ENCODE measurements at places on chromosomes 11 and 22. TPM values are rescaled to one million over a fixed set of nuclear protein-coding genes. Genes with fewer than 3 reads are reported as not detected.
A peak's percentile ranks its signal among the peaks of the same experiment; 100 is the strongest.

Gene MYEOV
- not detected for total RNA-seq

Gene APOBEC3B
- total RNA-seq: 3.4 TPM

Gene NXPE1
- total RNA-seq: not detected

Gene C11orf65
- 1.4 TPM for total RNA-seq

Gene BATF2
- 0.08 TPM for total RNA-seq

- no peak for DNase-seq
Measured at GRCh38 chr11:128238521-128239265, 348.7 kb downstream of the ETS1 start.

GRCh38 chr11:19730373-19730772 lies 17.7 kb downstream of the NAV2 start:
- no peak for DNase-seq

DNA sequence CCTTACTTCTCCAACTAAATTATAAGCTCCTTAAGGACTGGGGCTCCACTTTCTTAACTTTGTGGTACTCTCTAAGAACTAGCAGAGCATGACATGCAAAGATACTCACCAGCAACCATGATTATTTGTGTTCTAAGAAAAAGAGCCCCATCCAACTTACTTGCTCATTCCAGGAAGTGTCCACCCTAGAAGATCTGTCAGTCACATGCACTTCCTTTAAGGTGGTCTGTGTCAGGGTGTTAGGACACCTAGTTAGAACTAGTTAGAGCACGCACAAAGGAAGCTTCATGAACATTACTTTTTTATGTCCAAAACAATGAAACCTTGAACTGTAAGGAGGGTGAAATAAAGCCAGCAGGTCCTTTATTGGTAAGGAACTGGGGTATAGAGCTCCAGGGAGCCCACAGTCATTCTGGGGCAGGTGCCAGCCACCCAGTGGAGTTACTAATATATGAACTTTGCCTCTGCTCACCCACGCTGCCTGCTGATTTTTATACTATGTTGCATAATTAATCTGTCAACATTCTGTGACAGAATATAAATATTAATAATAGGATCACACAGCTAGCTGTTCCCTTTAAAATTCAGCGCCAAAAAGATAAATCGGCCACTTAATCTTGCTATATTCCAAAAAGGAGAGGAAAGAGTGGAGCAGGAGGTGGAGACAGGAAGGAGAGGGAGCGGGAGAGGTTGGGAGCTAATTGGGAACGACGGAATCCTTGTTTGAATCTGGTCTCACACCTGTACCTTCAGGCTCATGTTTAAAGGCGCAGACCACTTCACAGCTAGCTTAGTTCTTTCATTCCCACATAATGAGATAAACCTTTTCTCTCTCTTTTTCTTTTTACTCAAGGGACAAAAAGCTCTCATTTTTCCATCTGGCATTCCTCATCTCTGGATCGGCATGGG lies 755.0 kb downstream of the OPCML start:
- DNase-seq: no peak

DNA sequence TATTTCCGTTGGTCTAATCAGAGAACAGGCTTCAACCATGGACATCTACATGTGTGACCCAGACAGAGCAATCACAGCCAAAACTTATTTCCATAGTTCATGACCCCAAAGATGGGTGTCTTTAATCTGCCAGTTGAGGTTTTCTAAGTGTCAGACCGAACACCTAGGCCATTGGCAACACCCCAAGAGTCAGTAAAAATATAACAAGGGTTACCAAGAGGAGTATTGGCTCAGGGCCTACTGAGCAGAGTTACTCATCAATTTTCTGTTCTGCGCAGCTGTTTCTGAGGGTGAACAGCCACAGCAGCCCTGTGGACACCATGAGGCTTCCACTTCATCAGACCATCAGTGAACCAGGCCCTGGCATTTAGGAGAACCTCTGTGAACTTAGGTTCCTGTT lies 18.8 kb downstream of the GUCD1 start:
- no peak for DNase-seq

DNA sequence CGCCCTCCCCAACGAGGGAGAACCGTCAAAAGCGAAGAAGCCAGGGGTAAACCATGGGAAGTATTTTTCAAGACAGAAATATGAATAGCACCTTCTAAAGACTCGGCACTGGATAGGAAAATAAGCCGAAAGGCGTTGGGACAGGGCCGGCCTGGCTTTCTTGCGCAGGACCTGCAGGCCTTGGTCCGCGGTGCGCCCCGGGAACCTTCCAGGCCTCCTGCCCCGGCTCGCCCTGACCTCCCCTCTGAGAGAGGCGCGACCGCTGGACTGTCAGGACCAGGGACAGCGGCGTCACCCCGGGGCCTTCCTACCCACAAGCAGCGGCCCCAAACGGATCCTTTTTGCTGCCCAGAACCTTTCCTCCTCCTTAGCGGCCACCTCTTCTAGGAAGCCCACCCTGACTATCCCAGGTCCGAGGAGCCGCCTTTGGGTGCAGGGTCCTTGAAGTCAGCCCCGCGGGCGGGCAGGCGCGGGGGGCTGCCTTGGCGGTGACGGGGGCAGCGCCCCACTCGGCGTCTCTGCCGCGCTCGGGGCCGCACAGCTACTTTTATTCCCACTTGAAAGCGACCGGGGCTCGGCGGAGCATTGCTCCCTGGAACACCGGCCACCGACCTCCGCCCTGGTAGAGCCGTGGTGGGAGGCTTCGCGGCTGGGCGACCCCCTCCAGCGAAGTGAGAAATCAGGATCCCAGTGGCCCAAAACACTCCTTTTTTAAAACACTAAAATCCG lies 650 bp upstream of the MAPK11 start:
- DNase-seq: peak; percentile 67

GRCh38 chr11:84747871-84748270 lies 879.3 kb downstream of the DLG2 start:
- DNase-seq: no peak

DNA sequence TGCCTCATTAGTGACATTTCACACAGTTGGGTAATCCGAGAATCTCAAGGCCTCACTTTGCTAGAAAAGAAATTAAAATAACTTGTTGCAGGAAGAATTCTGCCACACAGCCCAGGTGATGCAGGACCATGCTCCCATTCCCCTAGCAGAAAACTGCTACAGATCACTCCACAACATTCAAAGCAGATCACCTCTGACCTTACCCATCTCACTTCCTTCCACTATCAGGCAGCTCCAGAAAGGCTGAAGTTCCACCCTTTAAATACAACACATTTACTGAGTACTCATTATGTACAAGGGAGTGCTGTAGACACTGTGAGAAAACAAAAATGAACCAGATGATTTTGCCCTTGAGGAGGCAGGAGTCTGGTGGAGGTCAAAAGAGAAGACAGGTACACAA lies 231.0 kb downstream of the TTC28 start:
- no peak for DNase-seq

GRCh38 chr11:34601085-34601444 lies 19.8 kb upstream of the EHF start:
- no peak for DNase-seq

DNA sequence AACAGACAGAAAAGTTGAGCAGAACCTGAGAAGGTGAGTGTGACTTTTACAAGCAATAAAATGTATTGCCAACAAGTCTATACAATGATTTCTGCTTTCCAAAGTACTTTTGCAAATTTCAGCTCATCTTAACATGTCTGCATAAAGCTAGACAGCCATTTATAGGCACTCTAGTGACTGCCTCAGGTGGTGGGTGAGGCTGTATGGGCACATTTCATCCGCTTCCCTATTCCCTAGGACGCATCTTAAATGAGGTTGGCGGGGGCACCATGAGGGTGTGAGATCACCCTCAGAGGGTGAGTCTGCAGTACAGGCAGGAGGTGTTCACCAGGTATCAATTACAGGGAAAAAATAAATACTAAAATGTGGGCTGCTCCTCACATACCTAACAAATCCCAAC lies 110.1 kb downstream of the ETS1 start:
- DNase-seq: no peak

DNA sequence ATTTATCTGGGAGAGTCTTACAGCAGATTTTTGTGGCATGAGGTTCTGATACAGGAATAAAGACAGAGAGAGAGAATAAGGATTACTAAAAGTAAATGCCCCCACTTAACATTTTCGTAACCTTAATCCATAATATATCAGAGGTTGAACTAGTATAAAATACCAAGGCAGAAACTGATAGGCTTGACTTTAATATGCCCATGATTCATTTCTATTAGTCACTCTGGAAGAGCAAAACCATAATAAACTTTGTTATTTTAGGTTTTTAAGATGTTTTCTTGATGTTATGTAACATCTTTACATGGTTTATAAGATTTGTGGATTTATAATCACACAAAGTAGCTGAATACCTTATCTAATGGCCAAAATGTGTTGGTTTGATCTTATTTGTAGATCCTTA lies 19.1 kb downstream of the GUCY1A2 start:
- no peak for DNase-seq

DNA sequence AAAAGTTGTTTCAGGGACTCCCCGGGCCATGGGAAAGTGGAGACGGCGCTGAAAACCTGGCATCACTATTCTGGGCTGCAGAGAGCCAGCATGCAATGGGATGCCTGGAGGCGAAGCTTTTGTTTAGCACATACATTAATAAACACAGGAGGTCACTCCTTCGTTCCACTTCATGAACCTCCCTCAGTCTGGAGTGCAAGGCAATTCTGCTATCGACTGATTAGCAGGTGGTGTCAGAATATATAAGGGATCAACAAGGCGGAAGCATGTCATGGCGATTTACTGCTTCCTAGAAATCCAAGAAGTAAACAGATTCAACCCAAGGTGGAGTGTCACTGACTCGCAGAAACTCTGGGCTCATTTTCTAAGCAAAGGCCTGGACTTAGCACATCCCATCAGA lies 45.4 kb upstream of the MN1 start:
- DNase-seq: no peak

- no peak for DNase-seq
Measured at GRCh38 chr11:61682093-61682732, 2.0 kb downstream of the DAGLA start.

- DNase-seq: no peak
Measured at GRCh38 chr11:35484435-35484834, 41.0 kb downstream of the PAMR1 start.
